Endothelial cell of umbilical vein (primary cell): ENCODE measurements at places on chromosomes 6 and 20. TPM values are rescaled to one million over a fixed set of nuclear protein-coding genes. Genes with fewer than 3 reads are reported as not detected.

GRCh38 chr6:36216559-36216958 is 20.0 kb downstream of the BRPF3 start:
- peak; percentile 33 for DNase-seq
- H3K36me3 ChIP-seq, result peaks cover 45% of the 10 kb centered on the region
- no peaks in the 10 kb centered on the region for H3K4me1 ChIP-seq
- no peak overlapping the region for H3K4me3 ChIP-seq
- H3K27ac ChIP-seq, result no peak overlapping the region

- no peak overlapping the region for H3K4me3 ChIP-seq
- no peaks in the 10 kb centered on the region for H3K36me3 ChIP-seq
- no peak overlapping the region for H3K27ac ChIP-seq
- H3K27me3 ChIP-seq, result peaks cover 4% of the 10 kb centered on the region
- no peaks in the 10 kb centered on the region for H3K4me1 ChIP-seq
Measured at GRCh38 chr6:82270881-82271635, 23.5 kb upstream of the IBTK start.

The PTPRA gene
- 52.2 and 53.4 TPM in 2 replicates for total RNA-seq

The SYCP2 gene
- 0.35 and 0.67 TPM in 2 replicates for total RNA-seq

The DSTN gene
- total RNA-seq, result 300 and 307 TPM in 2 replicates

The RBBP8NL gene
- total RNA-seq, result not detected in 2 replicates

The RBPJL gene
- total RNA-seq, result not detected in 2 replicates

The CTCFL gene
- total RNA-seq, result not detected in 2 replicates
